ENCODE measurements at places on chromosomes 1 and 21. TPM values are rescaled to one million over a fixed set of nuclear protein-coding genes. Genes with fewer than 3 reads are reported as not detected.

Gene CD2
- total RNA-seq: 501 TPM

Gene ANGPTL1
- total RNA-seq: not detected

Gene RPE65
- not detected for total RNA-seq

Gene FCER1G
- total RNA-seq: 0.63 TPM
